Activated CD8-positive, alpha-beta memory T cell treated with anti-CD3 and anti-CD28 coated beads, Interleukin-2, amount 10 ng/mL, durations not matched to agents 7 days and 5 days (primary cell): ENCODE measurements at places on chromosomes 13 and 19. TPM values are rescaled to one million over a fixed set of nuclear protein-coding genes. Genes with fewer than 3 reads are reported as not detected.

- no peaks in the 10 kb centered on the region for H3K36me3 ChIP-seq
- no peak overlapping the region for H3K4me3 ChIP-seq
- no peaks in the 10 kb centered on the region for H3K4me1 ChIP-seq
- no peaks in the 10 kb centered on the region for H3K27me3 ChIP-seq
Observed at GRCh38 chr13:103007427-103007762, 58.8 kb downstream of the SLC10A2 start.

- H3K27me3 ChIP-seq: no peaks in the 10 kb centered on the region
- H3K36me3 ChIP-seq: peaks cover 47% of the 10 kb centered on the region
- H3K27ac ChIP-seq: peak overlapping the region; percentile 93
Observed at GRCh38 chr13:40982772-40983171, 36.3 kb downstream of the ELF1 start.

DNA sequence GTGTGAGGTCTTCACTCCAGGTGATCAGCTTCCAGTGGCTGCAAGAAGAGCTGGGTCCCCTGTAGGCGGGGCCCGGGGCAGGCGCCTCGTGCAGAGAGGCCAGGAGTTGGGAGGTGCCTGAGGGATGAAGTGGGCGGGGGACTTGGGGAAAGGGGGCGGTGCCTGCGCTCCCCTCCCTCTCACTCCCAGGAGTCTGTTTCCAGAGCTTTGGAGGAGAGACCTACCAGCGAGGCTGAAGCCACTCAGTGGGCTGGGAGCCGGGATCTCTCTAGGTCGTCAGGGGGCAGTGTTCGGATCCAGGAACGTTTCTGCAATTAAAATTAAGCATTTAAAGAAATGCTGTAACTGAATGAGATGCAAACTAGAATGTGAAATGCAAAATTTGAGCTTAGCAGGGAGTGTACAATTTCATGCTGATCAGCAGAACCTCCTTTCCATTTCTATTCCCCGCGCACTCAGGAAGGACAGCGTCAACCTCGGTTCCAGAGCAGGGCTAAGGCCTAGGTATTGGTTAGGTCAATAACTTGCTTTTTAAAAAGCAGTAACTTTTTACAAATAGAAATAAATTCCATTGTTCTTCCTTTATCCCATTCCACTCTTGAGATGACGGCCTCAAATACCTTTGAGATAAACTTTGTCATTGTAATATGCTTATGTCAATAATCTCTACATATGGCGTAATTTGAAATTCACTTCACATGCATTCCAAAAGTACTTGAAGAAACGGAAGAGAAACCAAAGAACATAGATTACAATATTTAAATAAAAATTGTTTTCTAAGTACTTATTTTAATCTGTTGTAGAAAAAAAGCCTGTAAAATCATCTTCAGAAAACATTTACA, 11.6 kb downstream of the ZNF160 start:
- no peak overlapping the region for H3K4me3 ChIP-seq
- no peaks in the 10 kb centered on the region for H3K27me3 ChIP-seq
- no peak overlapping the region for H3K27ac ChIP-seq
- no peak for DNase-seq
- peaks cover 86% of the 10 kb centered on the region for H3K36me3 ChIP-seq

GRCh38 chr13:40356011-40356410, 310.4 kb downstream of the FOXO1 start:
- DNase-seq: no peak
- H3K27ac ChIP-seq: no peak overlapping the region
- H3K4me3 ChIP-seq: no peak overlapping the region
- no peaks in the 10 kb centered on the region for H3K27me3 ChIP-seq
- H3K4me1 ChIP-seq: no peaks in the 10 kb centered on the region

DNA sequence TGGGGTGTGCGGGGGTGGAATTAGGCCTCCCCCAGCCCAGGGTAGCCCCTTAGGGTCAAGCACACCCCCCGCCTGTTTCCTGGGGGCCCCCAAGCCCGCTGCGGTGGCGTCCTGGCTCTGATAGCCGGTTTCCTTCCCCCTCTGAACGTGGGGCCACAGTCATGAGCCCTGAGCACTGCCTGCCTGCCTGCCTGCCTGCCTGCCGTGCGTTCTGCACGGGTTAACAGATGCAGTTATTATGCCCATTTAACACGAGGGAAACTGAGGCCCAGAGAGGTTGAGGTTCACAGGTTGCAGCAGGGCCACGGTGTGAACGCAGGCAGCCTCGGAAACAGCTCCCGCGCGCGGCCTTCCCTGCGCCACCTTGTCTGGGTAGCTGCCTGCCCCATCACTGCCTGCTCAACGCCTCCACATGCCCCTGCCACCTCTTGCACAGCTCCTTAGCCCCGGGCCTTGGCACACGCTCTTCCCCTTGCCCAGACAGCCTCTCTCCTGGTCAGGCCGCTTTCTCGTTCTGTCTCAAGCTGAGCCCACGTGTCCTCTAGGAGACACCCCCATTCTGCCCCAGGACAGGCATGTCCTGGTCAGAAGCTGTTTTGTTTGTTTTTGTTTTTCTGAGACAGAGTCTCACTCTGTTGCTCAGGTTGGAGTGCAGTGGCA, 1.2 kb upstream of the GAMT start:
- H3K4me3 ChIP-seq: peak overlapping the region; percentile 36
- H3K27me3 ChIP-seq: peaks cover 9% of the 10 kb centered on the region
- H3K27ac ChIP-seq: no peak overlapping the region

GRCh38 chr19:4068047-4068966, 1.6 kb upstream of the ZBTB7A start:
- peak overlapping the region; percentile 89 for H3K27ac ChIP-seq
- H3K4me1 ChIP-seq: peaks cover 29% of the 10 kb centered on the region
- H3K27me3 ChIP-seq: no peaks in the 10 kb centered on the region
- peak overlapping the region; percentile 79 for H3K4me3 ChIP-seq
- H3K36me3 ChIP-seq: peaks cover 6% of the 10 kb centered on the region

DNA sequence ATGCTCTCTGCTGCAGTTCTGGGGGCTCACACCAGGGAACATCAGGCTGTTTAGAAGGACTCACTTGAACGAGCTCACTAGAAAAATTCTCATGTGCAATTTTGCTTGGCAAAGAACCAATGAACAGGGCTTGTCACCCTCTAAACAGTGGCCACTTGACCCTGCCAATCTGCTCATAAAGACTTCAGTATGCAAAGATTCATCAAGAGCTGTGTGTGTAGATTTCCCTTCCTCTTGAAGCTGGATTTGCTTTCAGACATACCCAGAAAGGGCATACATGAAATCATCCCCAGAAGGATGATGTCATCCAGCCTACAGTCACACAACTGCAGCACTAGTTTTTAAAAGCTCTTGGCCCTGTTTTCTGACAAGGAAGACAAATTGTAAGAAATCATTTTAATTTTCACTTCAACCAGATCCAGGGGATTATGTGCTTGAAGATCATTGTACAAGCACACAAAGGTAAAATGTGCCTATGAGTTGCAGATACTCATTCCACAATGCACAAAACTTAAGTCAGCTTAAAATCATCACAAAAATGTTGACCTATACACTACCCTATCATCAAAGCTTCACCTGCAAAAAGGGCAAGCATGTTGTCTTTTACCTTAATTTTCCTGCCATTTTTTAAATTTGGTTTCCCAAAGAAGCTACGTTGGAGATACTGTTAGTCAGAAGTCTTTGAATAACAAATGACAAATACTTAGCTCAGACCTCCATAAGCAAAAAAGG, 5.2 kb upstream of the STK24 start:
- no peak overlapping the region for H3K4me3 ChIP-seq
- H3K27me3 ChIP-seq: no peaks in the 10 kb centered on the region
- no peak overlapping the region for H3K27ac ChIP-seq
- no peak for DNase-seq

DNA sequence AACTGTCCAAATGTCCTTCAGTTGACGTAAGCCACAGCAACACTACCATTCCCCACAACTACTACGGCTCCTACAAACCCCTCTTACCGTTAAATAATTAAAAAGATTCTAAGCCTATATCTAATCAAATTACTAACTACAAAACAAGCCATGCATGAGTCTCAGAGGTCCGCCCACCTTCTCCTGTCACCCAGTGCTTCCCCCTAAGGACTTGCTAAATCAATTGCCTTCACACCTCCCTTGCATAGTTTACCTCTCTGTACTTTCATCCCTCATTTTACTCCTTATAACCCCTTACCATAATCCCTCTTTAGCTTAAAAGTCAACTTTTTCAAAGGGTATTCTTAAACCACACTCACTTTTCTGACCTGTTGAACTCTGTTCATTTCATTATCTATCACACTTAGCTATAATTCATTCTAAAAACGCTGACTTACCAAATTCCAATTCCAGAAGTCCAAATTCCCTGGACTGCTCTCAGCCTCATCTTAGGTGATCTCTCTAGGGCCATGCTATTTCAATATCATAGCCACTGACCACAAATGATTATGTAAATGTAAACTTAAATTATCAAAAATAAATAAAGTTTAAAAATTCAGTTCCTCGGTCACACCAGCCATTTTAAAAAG, 187.8 kb downstream of the DIAPH3 start:
- H3K4me1 ChIP-seq: no peaks in the 10 kb centered on the region
- no peak overlapping the region for H3K27ac ChIP-seq
- no peak overlapping the region for H3K4me3 ChIP-seq

DNA sequence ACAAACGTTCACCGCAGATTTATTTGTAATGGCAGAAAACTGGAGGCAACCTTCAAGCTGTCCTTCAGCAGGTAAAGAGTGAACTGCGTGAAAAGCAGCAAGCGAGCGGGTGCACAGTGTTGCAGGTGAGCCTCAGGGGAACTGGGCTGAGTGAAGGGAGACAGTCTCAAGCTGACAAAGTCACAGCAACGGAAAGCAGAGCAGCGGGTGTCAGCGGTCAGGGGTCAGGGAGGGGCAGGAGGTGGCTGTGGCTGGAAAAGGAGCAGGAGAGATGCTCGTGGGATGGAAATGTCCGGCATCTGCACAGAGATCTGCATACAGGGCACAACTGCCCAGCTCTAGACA, 8.5 kb upstream of the RASA3 start:
- peaks cover 24% of the 10 kb centered on the region for H3K27me3 ChIP-seq
- H3K27ac ChIP-seq: no peak overlapping the region
- DNase-seq: peak; percentile 79
- H3K36me3 ChIP-seq: no peaks in the 10 kb centered on the region

DNA sequence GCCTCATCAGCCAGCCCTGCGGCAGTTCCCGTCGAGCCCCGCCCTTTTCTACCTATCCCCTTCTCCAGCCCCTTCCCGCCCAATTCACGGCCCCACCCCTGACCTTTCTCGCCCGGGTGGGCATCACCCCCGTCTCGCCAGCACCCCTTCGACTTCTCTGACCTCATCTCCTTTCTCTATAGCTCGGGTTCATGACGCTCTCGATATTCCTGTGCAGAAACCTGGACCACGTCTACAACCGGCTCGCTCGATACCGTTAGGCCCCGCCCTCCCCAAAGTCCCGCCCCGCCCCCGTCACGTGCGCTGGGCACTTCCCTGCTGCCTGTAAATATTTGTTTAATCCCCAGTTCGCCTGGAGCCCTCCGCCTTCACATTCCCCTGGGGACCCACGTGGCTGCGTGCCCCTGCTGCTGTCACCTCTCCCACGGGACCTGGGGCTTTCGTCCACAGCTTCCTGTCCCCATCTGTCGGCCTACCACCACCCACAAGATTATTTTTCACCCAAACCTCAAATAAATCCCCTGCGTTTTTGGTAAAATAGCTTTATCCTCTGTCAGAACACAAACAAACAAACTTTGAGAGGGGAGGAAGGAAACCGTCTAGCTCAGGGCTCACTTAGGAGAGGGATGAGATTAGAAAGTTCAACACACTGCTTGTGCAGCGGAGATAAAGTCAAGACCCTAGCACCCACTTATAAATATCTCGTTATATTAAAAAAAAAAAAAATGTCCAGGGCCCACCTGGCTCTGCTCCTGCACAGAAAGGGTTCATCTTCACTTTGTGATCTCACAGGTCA, 5.1 kb downstream of the CD37 start:
- peak overlapping the region; percentile 50 for H3K27ac ChIP-seq
- no peak overlapping the region for H3K4me3 ChIP-seq
- peaks cover 46% of the 10 kb centered on the region for H3K4me1 ChIP-seq
- H3K36me3 ChIP-seq: peaks cover 29% of the 10 kb centered on the region
- H3K27me3 ChIP-seq: no peaks in the 10 kb centered on the region

The CALR gene
- 745 TPM for total RNA-seq

DNA sequence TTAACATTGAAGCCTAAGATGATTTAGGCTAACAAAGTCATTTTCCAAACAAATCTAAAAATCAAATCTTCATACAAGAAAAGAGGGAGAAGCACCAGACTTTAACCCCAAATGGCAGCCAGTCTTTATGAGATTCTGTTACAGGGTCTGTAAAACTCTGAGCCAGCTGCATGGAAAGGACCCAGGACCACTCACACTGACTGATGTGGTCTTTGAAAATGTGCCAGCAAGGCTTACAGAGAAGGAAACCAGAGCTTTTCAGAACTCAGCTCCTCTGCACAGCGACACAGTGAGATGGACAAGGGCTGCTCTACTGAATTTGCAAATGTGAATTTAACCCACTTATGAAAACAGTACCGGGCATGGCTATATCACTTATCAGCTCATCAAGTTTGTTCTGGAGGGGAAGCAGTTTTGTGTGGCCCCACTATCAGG, 98.8 kb upstream of the SERP2 start:
- no peak for DNase-seq
- peak overlapping the region; percentile 79 for H3K27ac ChIP-seq
- H3K36me3 ChIP-seq: peaks cover 12% of the 10 kb centered on the region
- H3K27me3 ChIP-seq: peaks cover 9% of the 10 kb centered on the region
- peak overlapping the region; percentile 59 for H3K4me3 ChIP-seq

GRCh38 chr13:40146063-40146462, 490.6 kb downstream of the COG6 start:
- no peaks in the 10 kb centered on the region for H3K27me3 ChIP-seq
- no peak for DNase-seq
- H3K27ac ChIP-seq: no peak overlapping the region
- H3K4me3 ChIP-seq: no peak overlapping the region

The ZNF773 gene
- 9.7 TPM for total RNA-seq

- no peak for DNase-seq
- H3K27me3 ChIP-seq: peaks cover 13% of the 10 kb centered on the region
- no peak overlapping the region for H3K4me3 ChIP-seq
- no peak overlapping the region for H3K27ac ChIP-seq
Observed at GRCh38 chr13:44389876-44390275, 16.3 kb downstream of the SERP2 start.

The ZNF723 gene
- total RNA-seq: not detected

DNA sequence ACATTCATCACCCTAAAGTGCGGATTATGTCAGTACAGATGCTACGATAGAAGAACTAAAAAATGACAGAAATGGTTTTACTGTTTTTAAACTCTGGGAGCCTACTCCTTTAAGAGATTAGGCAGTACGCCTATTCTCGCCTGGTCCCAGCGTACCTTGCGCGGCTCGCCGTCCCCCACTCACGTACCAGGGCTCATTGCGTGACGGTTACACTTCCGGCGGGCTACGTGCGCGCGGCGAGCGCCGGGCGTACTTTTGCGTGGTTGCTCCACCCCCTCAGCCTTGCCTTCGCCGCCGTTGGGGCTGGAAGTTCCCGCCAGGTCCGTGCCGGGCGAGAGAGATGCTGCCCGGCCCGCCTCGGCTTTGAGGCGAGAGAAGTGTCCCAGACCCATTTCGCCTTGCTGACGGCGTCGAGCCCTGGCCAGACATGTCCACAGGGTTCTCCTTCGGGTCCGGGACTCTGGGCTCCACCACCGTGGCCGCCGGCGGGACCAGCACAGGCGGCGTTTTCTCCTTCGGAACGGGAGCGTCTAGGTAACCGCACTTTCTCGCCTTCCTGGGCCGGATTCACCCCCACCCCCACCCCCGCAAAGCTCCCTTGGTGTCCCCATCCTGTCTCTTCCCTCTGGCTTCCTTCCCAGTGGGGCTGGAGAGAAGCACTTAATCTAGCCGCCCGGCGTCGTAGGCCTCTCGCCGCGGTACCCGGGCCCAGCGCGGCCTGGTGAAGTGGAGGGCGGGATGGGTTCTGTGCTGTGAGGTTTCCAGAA, at the start of gene NUP58:
Gene NUP58, plus strand, starts transcription at position 279 of the 767 bp plus-strand sequence. Its CDS starts 149 bp downstream, at position 428.
- peak; percentile 96 for DNase-seq
- H3K27ac ChIP-seq: peak within 1 kb of the TSS; percentile 96
